ENCODE measurements at places on chromosomes 7 and 10. TPM values are rescaled to one million over a fixed set of nuclear protein-coding genes. Genes with fewer than 3 reads are reported as not detected.

DNA sequence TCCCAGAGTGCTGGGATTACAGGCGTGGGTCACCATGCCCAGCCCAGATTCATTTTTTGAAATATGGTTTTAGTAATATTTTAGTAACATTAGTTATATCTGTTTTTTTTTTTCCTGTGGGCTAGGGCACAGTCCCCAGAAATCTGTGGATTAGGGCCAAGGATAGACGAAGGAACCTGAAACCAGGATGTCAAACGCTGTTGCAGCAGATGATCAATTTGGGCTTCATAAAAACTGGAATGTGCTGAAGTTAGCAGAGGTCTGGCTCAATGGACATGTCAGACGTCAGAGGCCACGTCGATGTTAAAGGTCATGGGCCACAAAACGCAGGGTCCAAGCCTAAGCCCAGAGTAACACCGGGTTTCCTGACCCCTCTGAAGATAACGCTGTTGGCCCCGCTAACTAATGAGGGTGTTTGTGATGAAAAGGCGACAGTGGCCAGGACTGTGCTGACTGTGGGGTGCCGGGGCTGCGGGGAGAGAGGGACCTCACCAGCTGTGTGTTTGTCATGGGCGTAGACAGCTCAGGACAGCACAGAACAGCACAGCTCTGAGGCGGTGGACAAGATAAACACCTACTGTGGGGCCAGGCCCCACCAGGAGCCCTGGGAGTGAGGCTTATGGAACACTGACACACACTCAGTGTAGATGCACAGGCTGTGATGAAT, 23.8 kb upstream of the GTPBP4 start:
- no peak for DNase-seq
- H3K36me3 ChIP-seq, result no peaks in the 10 kb centered on the region
- H3K27ac ChIP-seq, result no peak overlapping the region
- no peak overlapping the region for H3K4me3 ChIP-seq
- H3K27me3 ChIP-seq, result no peaks in the 10 kb centered on the region

DNA sequence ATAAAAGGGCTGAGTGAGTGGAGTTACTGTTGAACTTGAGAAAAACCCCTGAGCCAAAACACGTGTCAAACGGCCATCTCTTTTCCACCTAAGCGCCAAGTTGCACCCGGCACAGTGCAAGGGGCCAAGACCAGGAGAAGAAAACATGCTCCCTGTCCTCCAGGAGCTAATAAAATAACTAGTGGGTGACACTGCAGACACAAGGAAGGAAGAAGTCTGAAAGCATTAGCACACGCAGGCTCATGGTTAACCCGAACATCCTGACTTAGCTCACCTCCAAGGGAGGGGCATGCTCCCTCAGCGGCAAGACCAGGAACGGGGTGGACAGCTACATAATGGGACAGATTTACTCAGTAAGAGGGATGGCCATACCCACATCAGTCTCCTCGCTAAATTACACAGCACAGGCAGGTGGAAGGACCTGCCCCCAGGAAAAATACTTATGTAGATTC, 65.0 kb downstream of the PIP4K2A start:
- H3K27me3 ChIP-seq, result no peaks in the 10 kb centered on the region
- no peak overlapping the region for H3K27ac ChIP-seq
- H3K4me3 ChIP-seq, result no peak overlapping the region
- H3K36me3 ChIP-seq, result no peaks in the 10 kb centered on the region

- H3K27ac ChIP-seq, result no peak overlapping the region
- no peak overlapping the region for H3K4me3 ChIP-seq
- no peaks in the 10 kb centered on the region for H3K36me3 ChIP-seq
- DNase-seq, result no peak
These were observed 595.9 kb downstream of the PTPRN2 start for GRCh38 chr7:157991761-157992160.

DNA sequence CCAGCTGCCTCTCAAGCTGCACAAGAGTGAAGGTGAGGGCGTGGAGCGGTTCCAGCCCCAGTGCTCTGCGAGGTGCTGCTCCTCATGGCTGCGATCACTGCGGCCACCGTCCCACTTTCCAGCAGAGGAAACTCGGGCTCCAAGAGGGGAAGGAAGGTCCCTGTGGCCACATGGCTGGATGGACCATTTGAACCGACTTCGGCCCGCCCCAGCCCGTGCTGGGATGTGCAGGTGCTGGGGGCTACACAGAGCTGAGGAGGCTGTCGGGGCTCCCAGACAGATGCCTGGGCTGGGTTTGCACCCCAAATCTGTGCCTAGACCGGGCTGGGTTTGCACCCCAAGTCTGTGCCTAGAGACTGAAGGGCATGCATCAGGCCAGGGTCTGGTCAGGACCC, 186.6 kb downstream of the DNAJB6 start:
- H3K27me3 ChIP-seq, result no peaks in the 10 kb centered on the region
- no peak for DNase-seq
- no peak overlapping the region for H3K4me3 ChIP-seq
- H3K4me1 ChIP-seq, result no peaks in the 10 kb centered on the region

- no peak for DNase-seq
- H3K36me3 ChIP-seq, result no peaks in the 10 kb centered on the region
- no peak overlapping the region for H3K27ac ChIP-seq
- no peaks in the 10 kb centered on the region for H3K4me1 ChIP-seq
These were observed 23.8 kb downstream of the KNDC1 start for GRCh38 chr10:133183646-133184378.

DNA sequence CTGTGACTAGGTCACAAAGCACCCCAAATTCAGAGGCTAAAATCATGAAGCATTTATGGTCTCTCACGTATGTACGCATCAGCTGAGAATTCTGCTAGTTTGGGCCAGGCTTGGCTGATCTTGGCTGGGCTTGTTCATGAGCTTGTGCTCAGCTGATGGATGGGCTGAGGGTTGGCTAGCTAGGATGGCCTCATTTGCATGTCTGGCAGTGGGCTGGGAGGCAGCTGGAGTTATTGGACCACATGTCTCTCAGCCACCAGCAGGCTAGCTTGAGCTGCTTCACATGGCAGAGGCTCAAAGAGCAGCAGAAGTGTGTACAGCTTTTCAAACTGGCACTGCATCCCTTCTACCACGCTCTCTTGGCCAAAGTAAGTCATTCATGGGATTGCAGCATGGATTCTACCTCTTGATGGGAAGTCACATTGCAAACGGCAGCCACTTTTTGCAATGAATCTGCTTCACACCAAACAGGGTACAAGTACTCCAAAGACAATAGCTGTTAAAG, 770.3 kb downstream of the TYW1 start:
- H3K27me3 ChIP-seq, result no peaks in the 10 kb centered on the region
- DNase-seq, result no peak
- H3K36me3 ChIP-seq, result no peaks in the 10 kb centered on the region
- H3K4me1 ChIP-seq, result no peaks in the 10 kb centered on the region
- H3K27ac ChIP-seq, result no peak overlapping the region
- no peak overlapping the region for H3K4me3 ChIP-seq

GRCh38 chr7:35695987-35696386, 1.1 kb upstream of the HERPUD2 start:
- H3K27ac ChIP-seq, result no peak overlapping the region
- peak overlapping the region; percentile 80 for H3K4me3 ChIP-seq
- DNase-seq, result no peak
- H3K36me3 ChIP-seq, result peaks cover 14% of the 10 kb centered on the region
- peaks cover 34% of the 10 kb centered on the region for H3K4me1 ChIP-seq

The STMP1 gene
- total RNA-seq, result 18.6 TPM

DNA sequence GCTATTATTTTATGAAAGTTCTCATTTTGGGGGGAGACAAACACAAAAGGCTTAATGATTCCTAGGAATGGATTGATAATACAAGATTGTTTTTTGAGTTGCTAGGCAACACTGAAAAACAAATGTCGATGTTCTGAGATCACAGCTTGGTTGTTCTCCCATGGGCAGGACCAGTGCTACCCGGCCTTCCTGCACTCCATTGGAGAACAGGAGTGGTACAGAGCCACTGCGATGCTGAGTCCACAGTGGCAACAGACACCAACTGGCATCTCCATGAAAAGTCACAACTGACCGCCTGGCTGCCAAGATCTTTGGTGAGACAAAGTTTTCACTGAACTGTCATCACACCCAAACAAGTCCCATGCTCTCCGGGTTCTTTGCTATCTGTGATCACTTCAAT, 68.9 kb upstream of the NMT2 start:
- H3K27ac ChIP-seq, result peak overlapping the region; percentile 33
- peaks cover 10% of the 10 kb centered on the region for H3K36me3 ChIP-seq
- no peaks in the 10 kb centered on the region for H3K27me3 ChIP-seq
- no peaks in the 10 kb centered on the region for H3K4me1 ChIP-seq

The PPP1R3C gene
- 7.8 TPM for total RNA-seq

DNA sequence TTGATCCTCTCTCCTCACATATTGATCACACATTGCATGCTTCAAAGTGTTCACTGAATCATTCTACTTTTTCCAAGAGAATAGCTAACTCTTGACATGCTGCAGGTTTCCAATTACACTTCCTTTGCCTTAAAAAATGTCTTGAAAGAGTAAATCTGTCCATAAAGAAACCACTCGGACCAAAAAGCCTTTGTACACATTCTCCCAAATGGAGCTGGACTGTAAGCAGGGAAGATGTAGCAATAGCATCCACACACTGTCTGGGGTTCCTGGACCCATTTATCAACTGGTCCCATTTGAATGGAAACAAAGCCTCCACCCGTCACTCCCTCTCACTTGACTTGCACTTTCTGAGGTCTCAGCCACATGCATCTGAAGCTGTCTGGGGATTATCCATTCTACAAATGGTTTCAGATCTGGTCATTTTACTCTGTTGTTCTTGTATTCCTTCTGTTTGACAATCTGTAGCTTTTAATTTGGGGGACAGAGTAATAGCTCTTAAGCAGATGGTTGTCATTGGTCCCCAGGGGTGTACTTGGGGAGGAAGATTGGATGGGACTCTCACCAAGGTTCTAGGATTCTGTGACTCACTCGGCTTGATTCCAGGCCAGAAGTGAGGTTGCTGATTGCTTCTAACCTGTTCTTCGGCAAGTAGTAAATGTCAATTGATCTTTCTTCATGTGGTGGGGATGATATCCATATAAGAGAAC, 203.5 kb downstream of the HIBADH start:
- no peaks in the 10 kb centered on the region for H3K36me3 ChIP-seq
- no peak overlapping the region for H3K4me3 ChIP-seq
- H3K4me1 ChIP-seq, result peaks cover 15% of the 10 kb centered on the region
- no peaks in the 10 kb centered on the region for H3K27me3 ChIP-seq

DNA sequence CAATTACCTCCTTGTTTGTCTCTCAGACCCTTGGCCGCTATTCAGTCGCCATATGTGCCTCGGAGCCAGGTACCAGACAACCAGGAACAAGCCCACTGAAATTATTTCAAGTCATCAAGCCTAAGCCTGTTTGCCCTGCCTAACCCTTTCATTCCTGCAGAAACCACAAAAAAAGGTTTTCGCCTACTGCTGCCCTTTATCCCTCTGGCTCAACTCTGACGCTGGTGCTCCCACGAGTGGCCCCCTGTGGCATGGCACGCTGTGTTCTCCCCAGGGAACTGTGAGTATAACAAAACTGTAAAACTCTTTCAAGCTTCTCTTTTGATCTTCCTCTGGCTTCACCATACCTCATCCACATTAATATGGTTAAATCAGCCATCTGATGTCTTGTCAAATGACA, 215.7 kb upstream of the CDC14C start:
- peaks cover 5% of the 10 kb centered on the region for H3K27me3 ChIP-seq
- H3K4me3 ChIP-seq, result no peak overlapping the region

GRCh38 chr7:134327896-134328295, 11.2 kb upstream of the SLC35B4 start:
- no peak overlapping the region for H3K4me3 ChIP-seq
- DNase-seq, result peak; percentile 28
- H3K4me1 ChIP-seq, result no peaks in the 10 kb centered on the region
- H3K27me3 ChIP-seq, result peaks cover 14% of the 10 kb centered on the region
- no peaks in the 10 kb centered on the region for H3K36me3 ChIP-seq

The PIK3CG gene
- 1.2 TPM for total RNA-seq

DNA sequence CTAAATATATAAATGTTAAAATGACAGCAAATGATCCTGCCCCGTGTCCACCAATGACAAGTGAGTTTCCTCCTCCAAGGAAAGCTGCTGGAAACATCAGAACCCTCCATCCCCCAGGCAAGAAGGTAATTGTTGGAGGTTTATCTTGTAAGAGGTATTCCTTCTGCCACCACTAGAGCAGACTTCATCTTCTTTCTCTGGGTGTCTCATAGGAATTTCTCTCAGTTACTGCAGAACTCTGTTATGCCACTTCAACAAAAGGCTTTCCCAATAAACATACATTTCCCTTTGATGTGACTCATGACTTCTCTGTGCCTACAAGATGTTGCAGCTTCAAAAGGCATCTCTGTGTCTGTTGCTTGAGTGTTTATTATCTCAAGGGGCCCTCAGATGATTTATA, 279.1 kb downstream of the BMPER start:
- no peak for DNase-seq
- no peaks in the 10 kb centered on the region for H3K36me3 ChIP-seq
- H3K27me3 ChIP-seq, result no peaks in the 10 kb centered on the region
- H3K27ac ChIP-seq, result no peak overlapping the region

The UTF1 gene
- total RNA-seq, result not detected

GRCh38 chr7:111029574-111030251, 61.2 kb upstream of the LRRN3 start:
- no peak overlapping the region for H3K27ac ChIP-seq
- H3K36me3 ChIP-seq, result no peaks in the 10 kb centered on the region
- H3K27me3 ChIP-seq, result no peaks in the 10 kb centered on the region
- DNase-seq, result no peak
- H3K4me3 ChIP-seq, result no peak overlapping the region

DNA sequence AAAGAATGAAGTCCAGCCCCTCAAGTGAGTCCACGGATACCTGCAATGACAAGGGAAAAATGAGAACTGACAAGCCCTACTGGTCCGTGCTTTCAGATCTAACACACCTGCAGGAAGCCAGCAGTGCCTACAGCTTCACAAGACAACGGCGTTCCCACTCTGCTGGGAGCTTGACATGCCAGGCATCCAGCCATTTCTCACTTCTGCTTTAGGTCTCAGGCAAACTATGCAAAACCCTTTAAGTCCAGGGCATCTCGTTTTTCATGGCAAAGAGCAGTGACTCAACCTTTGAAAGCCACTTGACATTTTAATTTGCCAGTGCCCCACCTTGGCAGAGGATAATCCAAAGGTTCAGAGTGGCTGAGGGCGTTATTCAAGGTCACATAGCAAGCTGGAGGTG, 49.1 kb upstream of the GPAM start:
- no peaks in the 10 kb centered on the region for H3K27me3 ChIP-seq
- H3K4me1 ChIP-seq, result 0 out of 2 replicates have a peak, but pooled peaks cover 10% of the 10 kb centered on the region
- H3K36me3 ChIP-seq, result no peaks in the 10 kb centered on the region
- no peak overlapping the region for H3K27ac ChIP-seq
- DNase-seq, result no peak

- H3K4me1 ChIP-seq, result no peaks in the 10 kb centered on the region
- no peaks in the 10 kb centered on the region for H3K27me3 ChIP-seq
- H3K27ac ChIP-seq, result no peak overlapping the region
- no peaks in the 10 kb centered on the region for H3K36me3 ChIP-seq
- no peak for DNase-seq
These were observed 706.8 kb upstream of the MBL2 start for GRCh38 chr10:53479365-53479764.

The IFIT1B gene
- total RNA-seq, result not detected

- H3K36me3 ChIP-seq, result no peaks in the 10 kb centered on the region
- no peak overlapping the region for H3K4me3 ChIP-seq
- no peaks in the 10 kb centered on the region for H3K4me1 ChIP-seq
- no peaks in the 10 kb centered on the region for H3K27me3 ChIP-seq
These were observed 48.3 kb downstream of the CSTF2T start for GRCh38 chr10:51651063-51651462.

- no peaks in the 10 kb centered on the region for H3K4me1 ChIP-seq
- no peak overlapping the region for H3K4me3 ChIP-seq
- no peak overlapping the region for H3K27ac ChIP-seq
- peaks cover 48% of the 10 kb centered on the region for H3K36me3 ChIP-seq
These were observed 112.0 kb downstream of the NEURL1 start for GRCh38 chr10:103605359-103606096.

All from SJSA1 (cell line).